ENCODE measurements at places on chromosomes 2 and 18.
A peak's percentile ranks its signal among the peaks of the same experiment; 100 is the strongest.

- DNase-seq, result peak; percentile 42
These were observed 47.5 kb downstream of the ZFP36L2 start for GRCh38 chr2:43178602-43179542.

- DNase-seq, result no peak
These were observed 368.0 kb upstream of the MYT1L start for GRCh38 chr2:2699121-2699505.

DNA sequence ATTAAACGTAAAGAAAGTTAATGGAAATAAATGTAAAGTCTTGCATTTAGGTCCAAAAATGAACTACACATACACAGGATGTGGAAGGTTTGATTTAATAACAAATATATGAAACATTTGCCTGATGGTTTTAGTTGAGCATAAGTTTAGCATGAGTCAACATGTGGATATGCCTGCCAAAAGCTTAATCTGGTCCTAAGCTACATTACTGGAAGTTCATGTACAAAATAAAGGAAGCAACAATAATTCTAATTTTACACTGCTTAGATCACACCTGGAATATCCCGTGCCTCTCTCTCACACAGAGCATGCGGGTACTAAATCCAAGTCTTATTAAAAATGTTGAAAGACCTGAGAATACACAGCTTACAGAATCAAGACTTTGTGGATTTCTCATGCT lies 276.5 kb upstream of the NRP2 start:
- DNase-seq, result no peak

GRCh38 chr2:135005753-135006152 lies 41.5 kb downstream of the MAP3K19 start:
- DNase-seq, result no peak

GRCh38 chr18:40473221-40474029 lies 1481.6 kb upstream of the PIK3C3 start:
- DNase-seq, result no peak

GRCh38 chr2:121489911-121490583 lies 40.6 kb upstream of the RNU4ATAC start:
- no peak for DNase-seq

Measured in activated effector memory CD4-positive, alpha-beta T cell treated with Interleukin-2 at 50 U/mL for 16 hours (primary cell).